Dermis microvascular lymphatic vessel endothelial cell (primary cell): ENCODE measurements at places on chromosomes 2 and 18. TPM values are rescaled to one million over a fixed set of nuclear protein-coding genes. Genes with fewer than 3 reads are reported as not detected.

- no peak for DNase-seq
These were observed 66.6 kb downstream of the ABCG8 start for GRCh38 chr2:43905371-43905803.

KIAA2012 gene
- total RNA-seq, result not detected in 2 replicates

GRCh38 chr2:215032153-215032552 is 106.3 kb downstream of the ABCA12 start:
- no peak for DNase-seq

- no peak for DNase-seq
These were observed at the start of gene ADCYAP1 for GRCh38 chr18:904218-905090. Gene ADCYAP1 (plus strand): TSS chr18:904871. CDS start chr18:905387, 516 bp downstream.

PLGLB1 gene
- 0.39 and 0.63 TPM in 2 replicates for total RNA-seq

GRCh38 chr2:37300146-37300545 is 24.5 kb downstream of the PRKD3 start:
- no peak for DNase-seq

DNAH6 gene
- under 0.01 TPM in 2 replicates for total RNA-seq
